CD4-positive, alpha-beta T cell treated with Interleukin-10 for 1 hour (primary cell): ENCODE measurements at places on chromosomes 1 and 21.
A peak's percentile ranks its signal among the peaks of the same experiment; 100 is the strongest.

DNA sequence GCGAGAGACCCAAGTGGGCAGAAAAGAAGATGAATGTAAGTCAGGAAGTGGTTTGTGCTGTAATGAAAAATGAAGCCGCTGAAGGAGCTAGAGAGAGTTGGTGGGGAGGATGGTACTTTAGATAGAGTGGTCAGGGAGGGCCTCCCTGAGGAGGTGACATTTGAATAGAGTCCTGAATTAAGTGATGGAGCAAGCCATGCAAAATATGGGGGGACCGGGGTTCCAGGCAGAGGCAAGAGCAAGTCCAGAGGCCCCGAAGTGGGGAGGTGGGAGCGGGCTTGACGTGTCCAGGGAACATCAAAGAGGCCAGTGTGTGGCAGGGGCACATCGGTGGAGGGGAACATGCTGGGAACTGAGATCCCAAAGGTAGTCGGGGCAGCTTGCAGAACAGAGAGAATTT lies 43.1 kb downstream of the OPRD1 start:
- no peak for DNase-seq

DNA sequence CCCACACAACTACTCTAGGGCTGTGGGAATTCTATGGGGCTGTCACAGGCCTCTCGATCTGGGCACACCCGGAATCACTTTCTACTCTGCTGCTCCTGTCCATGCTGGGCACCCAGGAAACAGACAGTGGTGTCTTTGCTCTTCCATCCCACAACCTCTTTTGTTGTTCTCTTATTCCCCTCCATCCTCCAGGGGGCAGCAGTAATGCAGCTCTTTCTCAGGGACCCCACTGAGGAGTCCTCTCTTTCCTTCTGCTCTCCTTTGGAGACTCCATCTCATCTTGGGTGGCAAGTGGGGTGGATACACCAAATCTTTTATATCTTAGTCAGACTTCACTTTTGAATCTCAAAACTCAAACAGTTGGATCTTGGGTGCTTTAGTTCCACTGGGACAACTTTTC lies 206.3 kb downstream of the HS2ST1 start:
- DNase-seq = no peak

DNA sequence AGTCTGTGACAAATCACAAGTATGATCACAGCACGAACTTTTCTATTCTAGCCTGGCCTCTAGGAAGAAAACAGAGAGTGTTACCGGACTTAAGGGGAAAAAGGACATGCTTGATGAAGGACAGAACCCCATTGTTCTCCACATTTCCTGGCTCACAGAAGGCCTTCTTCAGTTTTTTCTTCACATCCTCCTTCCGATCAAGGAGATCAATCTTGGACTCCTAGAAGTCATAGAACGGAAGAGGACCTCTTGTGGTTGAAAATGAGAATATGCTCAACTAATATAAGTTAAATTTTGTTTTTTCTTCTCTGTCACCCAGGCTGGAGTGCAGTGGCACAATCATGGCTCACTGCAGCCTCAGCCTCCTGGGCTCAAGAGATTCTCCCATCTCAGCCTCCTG lies 30.3 kb downstream of the YARS1 start:
- peak; percentile 13 for DNase-seq

DNA sequence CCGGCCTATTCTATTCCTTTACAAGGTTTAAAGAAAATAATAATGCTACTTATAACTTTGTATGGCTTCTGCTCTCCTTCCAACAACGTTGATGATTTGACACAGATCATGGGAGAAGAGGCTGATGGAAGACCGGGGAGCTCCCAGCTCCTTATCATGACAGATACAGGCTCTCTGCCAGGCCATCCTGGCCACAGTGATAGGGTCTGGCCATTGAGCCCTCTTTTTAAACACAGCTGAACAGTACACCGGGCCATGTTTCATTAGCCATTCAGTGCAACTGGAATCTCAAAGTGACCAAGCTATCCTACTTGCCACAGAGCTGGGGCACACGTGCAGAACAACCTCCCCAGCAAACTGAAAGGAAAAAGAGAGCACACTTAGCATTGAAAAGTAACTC lies 34.9 kb downstream of the DNAJC11 start:
- DNase-seq = no peak

- DNase-seq = peak; percentile 45
Measured at GRCh38 chr1:159214149-159214760, 9.6 kb downstream of the ACKR1 start.

- DNase-seq = no peak
Measured at GRCh38 chr1:152941037-152941711, 5.8 kb upstream of the SPRR5 start.
